ENCODE measurements at places on chromosomes 2 and 18. TPM values are rescaled to one million over a fixed set of nuclear protein-coding genes. Genes with fewer than 3 reads are reported as not detected.

POTEJ gene
- total RNA-seq = not detected

OR6B3 gene
- total RNA-seq = not detected

ZNF514 gene
- total RNA-seq = 11.9 TPM

DNA sequence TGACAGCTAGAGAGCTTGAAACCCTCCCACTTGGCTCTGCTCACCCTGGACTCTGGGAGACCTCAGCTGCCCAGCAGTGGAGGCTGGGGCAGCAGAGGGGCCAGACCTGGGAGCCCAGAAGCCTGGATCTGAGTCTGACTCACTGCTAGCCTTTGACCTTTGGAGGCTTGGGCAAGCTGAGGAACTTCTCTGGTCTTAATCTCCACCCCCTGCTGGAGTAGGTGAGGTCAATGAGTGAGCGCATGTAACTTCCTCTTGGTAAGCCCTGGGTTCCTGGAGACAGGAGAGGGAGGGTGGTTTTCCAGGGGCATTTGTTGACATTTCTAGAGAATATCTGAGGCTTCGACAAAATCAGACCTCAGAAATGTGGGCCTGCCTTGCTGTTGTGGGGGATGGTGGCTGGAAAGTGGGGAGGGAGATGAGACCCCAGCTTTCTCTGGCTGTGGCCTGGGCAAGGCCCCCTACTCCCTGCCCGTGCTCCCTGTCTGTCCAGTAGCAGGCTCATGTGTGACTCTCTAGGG, 73.0 kb upstream of the YWHAQ start:
- no peak for DNase-seq

DNA sequence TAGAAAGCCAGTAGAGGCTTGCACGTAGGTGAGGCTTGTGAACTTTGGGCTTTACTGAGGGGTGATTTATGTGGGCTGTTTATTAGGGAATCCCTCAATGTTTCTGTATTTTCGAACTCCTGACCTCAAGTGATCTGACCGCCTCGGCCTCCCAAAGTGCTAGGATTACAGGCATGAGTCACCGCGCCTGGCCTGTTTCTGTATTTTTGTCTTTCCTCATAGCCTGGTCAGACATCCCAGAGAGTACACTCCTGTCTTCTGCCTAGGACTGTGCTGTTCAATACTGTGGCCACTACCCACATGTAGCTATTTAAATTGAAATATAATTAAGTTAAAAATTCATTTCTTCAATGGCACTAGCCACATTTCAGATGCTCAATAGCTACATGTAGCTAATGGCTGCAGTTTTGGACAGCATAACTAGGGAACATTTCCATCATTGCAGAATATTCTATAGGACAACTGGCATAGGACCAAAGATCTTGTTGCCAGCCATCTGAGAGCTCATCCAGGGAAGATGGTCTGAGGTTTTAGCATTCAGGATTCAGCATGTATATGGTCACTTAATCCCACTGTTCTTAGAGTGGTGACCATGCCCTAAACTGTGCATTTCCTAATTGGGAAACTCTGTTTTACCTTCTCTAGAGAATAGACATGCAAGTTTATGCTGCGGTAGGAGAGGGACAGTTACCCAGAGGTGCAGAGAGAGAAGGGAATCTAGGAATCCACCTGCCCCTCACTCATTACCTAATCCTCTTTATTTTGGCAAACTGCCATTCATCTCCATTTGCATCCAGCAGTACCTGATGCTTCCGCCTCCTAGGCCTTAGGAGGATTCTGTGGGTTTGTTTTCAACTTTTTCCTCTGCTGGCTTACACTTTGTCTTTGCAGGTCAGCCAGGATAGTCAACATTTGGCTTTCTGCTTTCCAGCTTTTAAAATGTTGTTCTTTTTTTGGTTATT, 64.4 kb downstream of the LCLAT1 start:
- DNase-seq = no peak

- DNase-seq = no peak
Measured at GRCh38 chr18:32674491-32674890, 98.3 kb downstream of the KLHL14 start.

DNA sequence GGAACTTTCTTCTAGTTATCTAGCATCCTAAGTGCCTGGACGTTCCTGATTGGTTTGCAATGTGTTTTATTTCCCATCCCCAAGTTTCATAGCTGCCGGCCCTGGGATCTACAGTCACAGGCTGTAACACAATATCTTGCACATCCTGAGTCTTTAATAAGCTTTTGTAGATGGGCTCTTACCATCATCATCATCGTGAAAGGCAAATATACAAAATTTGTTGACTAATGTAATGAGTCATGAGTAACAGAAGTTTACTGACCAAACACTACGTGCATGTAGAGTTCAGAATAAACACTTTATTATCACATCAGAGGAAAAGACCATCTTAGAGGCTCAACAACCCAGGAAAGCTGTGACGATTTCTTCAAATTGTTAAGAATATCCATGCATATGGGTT, 8.1 kb upstream of the TYMS start:
- no peak for DNase-seq

GRCh38 chr2:30421604-30422443, 25.2 kb upstream of the LCLAT1 start:
- DNase-seq = no peak

DNA sequence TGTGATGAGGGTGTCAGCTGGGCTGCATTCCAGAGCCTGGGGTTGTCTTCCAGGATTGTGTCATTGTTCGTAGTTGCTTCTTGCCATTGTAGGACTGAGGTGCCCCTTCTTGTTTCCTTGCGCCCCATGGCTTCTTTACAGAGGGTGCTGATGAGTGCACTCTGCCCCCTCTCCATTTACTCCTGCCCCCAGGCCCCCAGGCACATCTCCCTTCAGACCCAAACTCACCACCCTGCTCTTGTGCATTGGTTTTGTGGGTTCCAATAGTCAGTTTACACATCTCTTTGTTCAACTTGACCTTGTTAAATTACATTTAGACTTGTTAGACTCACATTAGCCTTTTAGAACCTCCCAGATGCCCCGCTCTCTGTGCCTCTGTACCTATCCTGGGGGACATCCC, 33.1 kb downstream of the HJURP start:
- DNase-seq = no peak

DNA sequence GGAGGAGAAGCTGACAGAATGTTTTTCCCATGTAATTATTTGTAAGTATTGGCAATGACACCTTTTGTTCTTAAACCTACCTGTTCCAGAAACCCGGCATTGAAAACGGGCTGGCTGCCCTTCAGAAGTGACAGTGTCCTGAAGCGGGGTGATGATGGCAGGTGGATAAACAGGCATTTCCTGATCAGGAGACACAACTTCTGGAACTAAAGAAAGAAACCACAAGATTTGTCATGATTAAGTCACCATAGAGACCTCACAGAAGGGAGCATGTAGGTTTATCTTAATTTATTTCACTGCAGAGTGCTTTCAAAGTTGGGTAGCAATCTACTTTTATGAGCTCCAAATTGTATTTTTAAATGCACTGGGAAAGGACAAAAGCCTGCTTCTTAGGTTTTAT, 43.1 kb downstream of the TTN start:
- DNase-seq = no peak

GRCh38 chr2:145984580-145984979, 1464.7 kb upstream of the ZEB2 start:
- no peak for DNase-seq

GRCh38 chr2:102718387-102719316, 43.2 kb upstream of the TMEM182 start:
- no peak for DNase-seq

GRCh38 chr2:130843321-130843985, 6.7 kb downstream of the ARHGEF4 start:
- DNase-seq = no peak

- no peak for DNase-seq
Measured at GRCh38 chr2:232997749-232998665, 15.0 kb downstream of the NGEF start.
